NCI-H187 (cell line): ENCODE measurements at places on chromosomes 5 and 9.

GRCh38 chr9:18861609-18862544 is 171.1 kb downstream of the SAXO1 start:
- DNase-seq, result no peak

DNA sequence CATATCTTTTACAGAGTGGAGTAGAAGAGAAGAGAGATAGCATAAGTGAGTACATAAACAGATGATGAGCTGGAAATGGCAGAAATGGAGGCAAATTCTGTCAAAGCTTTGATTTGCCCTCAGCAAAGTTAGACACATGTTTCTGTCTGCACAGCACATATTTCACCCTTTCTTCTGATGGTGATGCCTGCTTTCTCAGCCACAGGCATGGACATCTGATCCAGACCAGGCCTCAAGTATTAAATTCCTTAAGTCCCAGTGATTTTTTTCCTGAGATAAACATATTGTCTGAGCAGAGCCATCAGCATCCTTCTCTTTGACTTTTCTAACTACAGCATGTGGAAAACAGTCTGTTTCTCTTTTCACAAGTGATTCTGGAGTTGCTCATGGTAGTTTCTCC is 409.8 kb downstream of the MAN2A1 start:
- no peak for DNase-seq

GRCh38 chr9:127131871-127132270 is 9.4 kb upstream of the ANGPTL2 start:
- no peak for DNase-seq

DNA sequence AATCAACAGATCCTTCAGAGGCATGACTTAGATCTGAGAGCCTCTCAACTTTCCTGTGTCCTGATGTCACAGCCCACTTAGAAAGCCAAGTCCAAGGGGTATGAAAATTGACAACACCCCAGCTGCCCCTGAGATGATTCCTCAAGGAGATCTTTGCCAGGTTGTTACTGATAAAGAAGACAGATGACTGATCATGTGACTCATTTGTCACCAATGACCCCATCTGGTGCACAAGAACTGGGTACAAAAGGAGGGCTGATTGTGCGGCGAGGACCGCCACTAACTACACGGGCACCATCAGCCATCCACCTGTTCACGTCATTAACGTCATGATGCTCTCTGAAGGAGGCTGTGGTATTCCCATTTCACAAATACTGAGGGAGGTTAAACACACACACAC is 583.2 kb upstream of the KLF4 start:
- no peak for DNase-seq

- no peak for DNase-seq
Observed at GRCh38 chr5:95621839-95622629, 2.1 kb downstream of the GPR150 start.

- no peak for DNase-seq
Observed at GRCh38 chr9:125989524-125990180, 242.5 kb downstream of the PBX3 start.

GRCh38 chr5:135916638-135917263 is 21.1 kb upstream of the IL9 start:
- no peak for DNase-seq

GRCh38 chr5:148937830-148938521 is 111.6 kb downstream of the ADRB2 start:
- no peak for DNase-seq

DNA sequence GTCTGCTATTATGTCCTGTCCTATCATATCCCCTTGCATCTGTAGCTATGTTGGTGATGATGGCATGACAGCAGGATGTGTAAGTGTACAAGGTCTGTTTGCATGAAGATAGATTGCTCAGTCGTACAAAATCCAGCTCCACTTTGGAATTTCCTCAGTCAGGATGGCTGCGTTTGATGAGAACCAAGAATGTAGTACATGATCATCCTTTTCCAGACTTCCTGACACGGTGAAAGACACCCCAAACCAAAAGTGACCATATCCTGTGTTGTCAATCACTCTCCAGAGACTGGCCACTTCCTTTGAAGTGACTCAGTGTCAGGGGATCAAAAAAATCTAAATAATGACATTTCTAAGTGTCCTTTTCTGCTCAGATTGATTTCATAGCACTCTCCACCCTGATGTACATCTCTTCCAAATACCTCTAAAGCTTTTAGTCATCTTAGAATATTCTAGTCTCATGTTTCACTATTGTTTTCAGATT is 213.4 kb downstream of the PLK2 start:
- DNase-seq, result no peak

GRCh38 chr5:14208071-14209021 is 65.2 kb downstream of the TRIO start:
- DNase-seq, result no peak

- no peak for DNase-seq
Observed at GRCh38 chr5:6791031-6791430, 77.8 kb downstream of the TENT4A start.

GRCh38 chr5:55869847-55870246 is 18.7 kb downstream of the IL31RA start:
- no peak for DNase-seq

- DNase-seq, result no peak
Observed at GRCh38 chr5:53601570-53601969, 41.1 kb downstream of the NDUFS4 start.

GRCh38 chr9:21506626-21507482 is 24.7 kb upstream of the IFNE start:
- DNase-seq, result no peak

DNA sequence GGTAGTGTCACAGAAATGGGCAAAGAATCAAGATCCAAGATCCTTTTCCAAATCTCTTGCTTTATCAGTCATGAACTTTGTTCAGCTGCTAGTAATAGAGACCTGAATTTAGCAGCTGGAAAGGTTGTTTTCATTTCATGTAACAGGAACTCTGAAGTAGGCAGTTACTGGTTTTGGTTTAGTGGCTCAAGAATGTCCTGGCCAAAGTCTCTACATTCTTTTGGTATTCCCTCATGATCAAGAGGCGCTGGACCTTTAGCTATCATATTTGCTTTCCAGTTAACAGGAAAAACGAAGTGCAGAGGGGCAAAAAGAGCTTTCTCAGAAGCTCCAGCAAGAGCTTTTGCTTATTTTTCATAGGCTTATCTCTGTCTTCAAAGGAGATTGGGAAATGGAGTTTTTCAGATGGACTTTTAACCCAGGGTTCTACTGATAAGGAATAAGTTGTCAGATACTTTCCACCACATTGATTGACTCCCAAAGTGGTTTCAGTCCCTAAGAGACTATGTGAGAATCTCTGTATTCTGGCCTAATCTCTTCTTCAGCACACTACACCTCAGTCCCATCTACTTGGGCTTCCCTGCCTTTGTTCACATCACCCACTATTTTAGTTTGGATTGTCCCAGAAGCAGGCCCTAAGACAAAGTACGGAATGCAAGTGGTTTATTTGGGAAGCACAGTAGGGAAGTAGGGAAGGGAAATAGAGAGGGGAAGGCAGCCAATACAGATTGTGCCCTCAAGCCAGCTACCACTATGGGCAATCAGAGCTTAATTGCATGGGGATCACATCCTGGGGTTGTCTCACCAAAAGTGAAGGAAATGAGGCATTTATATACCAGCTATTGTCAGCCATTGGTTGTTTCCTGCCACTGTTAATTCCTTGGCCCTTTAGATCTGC is 359.3 kb downstream of the LRRC70 start:
- DNase-seq, result no peak

- DNase-seq, result no peak
Observed at GRCh38 chr9:137030538-137031527, 1.1 kb downstream of the FUT7 start.

DNA sequence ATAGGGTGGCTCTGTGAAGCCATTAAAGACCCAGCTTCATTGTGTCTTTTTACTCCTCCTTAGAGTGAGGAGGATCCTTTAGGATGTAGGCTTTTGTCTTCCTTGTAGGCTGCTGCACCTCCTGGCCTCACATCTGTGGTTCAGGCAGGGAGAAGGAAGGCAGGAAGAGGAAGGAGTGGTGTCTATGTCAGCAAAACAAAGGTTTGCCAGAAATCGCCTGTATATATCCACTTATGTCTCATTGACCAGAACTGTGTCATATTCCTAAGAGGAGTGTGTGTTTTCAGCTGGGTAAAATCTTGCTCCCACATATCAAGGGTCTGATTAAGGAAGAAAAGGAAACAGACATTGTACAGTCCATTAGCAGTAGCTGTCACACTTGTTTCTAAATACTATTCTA is 213.8 kb downstream of the ARHGAP26 start:
- no peak for DNase-seq

DNA sequence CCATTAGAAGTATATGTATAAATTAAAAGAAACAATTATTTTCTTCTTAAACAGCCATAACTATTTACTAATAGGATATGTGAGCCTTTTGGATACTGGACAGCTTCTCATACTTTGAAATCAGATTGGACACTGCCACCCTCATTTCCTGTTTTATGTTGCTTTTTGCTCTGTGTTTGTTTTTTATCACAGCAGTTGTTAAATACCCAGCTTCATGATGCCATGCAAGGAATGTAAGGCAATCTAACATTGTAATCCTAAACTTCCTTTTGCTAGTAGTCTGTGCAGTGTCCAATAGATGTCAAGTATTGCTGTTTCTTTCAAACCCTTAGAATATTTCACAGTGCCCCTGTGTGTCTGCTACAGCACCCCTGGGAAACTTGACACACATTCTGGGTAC is 56.2 kb downstream of the CNTLN start:
- DNase-seq, result no peak

GRCh38 chr5:43304525-43304924 is 8.7 kb downstream of the HMGCS1 start:
- DNase-seq, result no peak

DNA sequence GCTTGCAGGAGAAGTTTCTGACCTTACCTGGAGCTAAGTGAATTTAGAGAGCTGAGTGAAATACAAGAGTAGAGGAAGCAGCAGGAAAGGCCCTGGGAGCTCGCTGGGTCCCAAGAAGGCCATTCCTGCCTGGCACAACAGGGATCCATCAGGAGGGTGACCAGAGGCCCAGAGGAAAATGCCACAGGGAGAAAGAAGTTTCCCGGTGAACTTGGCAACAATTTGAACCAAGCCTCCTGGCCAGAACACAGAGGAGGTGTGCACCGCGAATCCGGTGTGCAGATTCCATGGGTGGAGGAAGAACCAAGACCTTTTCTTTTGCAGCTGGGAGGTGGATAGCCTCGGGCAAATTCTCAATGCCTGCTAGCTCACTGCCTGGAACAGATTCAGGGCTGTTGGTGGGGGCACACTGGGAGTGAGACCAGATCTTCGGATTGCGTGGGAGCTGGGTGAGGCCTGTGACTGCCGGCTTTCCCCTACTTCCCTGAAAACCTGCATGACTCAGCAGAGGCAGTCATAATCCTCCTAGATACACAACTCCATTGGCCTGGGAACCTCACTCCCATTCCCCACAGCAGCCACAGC is 1850.9 kb upstream of the NUDT12 start:
- no peak for DNase-seq

- no peak for DNase-seq
Observed at GRCh38 chr9:125902831-125903512, 155.8 kb downstream of the PBX3 start.

- DNase-seq, result no peak
Observed at GRCh38 chr9:138050472-138051330, 173.1 kb downstream of the CACNA1B start.

DNA sequence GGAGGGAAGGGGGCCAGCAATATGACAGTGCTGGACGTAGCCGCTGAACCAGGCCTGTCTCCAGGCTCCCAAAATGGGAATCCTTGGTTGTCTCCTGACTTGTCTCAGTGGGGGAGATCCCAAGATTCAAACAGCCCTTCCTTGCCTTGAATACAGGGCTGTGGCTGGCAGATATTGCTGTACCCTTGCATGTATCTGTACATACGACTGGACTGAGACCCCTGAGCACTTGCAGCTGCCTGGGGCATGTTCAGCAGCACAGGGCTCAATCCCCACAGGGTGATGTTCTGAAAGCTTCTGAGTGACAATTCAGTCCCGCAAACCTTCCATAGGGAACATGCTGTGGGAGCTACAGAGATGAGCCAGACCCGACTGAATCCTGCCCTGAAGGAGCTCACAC is 13.3 kb downstream of the OR13J1 start:
- no peak for DNase-seq

DNA sequence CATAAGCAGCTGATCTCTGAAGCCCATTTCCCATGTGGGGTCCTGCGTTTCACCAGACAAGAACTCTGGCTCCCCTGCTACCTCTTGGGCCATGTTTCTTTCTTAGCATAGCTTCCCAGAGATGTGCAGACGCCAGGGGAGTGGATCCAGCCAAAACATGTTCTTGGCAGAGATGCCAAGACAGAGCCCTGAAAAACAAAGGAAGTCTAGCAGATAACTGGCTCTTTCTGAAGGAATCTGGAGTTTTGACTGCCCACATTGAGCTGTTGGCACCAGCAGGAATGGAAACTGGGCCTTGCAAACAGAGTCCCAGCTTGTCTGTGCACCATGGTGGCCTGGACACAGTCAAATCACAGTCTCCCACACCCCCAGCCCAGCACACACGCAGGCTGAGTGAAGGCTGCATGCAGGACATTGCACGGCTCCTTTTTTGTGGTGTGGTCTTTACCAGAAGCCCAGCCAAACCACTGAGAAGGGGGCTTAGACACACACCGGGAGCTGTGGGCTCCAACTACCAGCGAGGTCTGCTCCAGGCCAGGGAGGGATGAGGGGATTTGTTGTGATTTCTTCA is 114.7 kb downstream of the SNX18 start:
- DNase-seq, result no peak

DNA sequence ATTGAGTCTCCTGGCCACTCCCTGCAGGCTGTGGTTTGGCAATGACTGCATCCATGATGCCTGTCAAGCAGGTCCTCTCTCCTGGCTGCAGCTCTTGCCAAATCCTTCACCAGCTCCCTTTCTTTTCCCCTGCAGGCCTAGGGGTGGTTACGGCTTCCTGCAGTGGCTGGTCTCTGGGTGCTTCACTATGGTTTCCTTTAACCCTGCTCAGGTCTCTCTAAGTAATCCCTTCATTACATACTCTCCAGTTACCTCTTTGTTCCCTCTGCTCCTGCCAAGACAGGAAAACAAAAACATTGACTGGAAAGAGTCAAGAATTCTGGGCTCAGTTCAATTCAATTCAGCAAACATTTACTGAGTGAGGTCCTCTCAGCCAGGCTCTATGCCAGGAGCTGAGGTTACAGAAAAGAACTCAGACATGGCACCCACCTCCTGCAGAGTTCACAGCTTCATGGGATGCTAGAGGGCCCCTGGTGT is 19.8 kb upstream of the PTPN3 start:
- DNase-seq, result no peak

- DNase-seq, result no peak
Observed at GRCh38 chr5:96966801-96967200, 30.9 kb downstream of the LNPEP start.

DNA sequence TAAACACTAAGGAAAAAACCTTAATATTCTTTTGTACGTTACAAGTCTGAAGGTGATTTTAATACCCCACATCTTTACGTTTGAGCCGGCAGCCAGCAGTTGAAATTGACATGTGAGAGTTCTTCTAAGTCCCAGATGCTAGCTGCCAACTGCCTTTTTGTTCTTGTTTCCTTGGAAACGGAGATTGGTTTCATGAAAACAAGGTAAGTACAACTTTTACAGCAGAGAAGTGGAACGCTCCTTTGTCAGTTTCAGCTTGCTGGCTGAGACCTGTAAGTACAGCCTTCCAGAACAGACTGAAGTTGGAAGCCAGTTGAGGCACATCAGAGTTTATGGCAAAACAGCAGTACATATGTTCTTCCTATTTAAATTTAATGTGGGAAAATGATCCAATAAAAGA is 1018.4 kb upstream of the ARRDC3 start:
- no peak for DNase-seq

GRCh38 chr5:10563945-10564837 is at the start of gene ANKRD33B:
ANKRD33B (plus strand) TSS chr5:10564070; CDS start chr5:10564468, 398 bp downstream.
- DNase-seq, result no peak
